SJCRH30 (cell line): ENCODE measurements at places on chromosomes 16 and 17. TPM values are rescaled to one million over a fixed set of nuclear protein-coding genes. Genes with fewer than 3 reads are reported as not detected.

The QPRT gene
- 51.0 and 51.9 TPM in 2 replicates for total RNA-seq

GRCh38 chr16:83994703-83995102 is 26.7 kb downstream of the NECAB2 start:
- H3K27me3 ChIP-seq = no peaks in the 10 kb centered on the region
- no peak for DNase-seq
- no peaks in the 10 kb centered on the region for H3K36me3 ChIP-seq
- H3K4me1 ChIP-seq = no peaks in the 10 kb centered on the region

The SP6 gene
- total RNA-seq = not detected in 2 replicates

DNA sequence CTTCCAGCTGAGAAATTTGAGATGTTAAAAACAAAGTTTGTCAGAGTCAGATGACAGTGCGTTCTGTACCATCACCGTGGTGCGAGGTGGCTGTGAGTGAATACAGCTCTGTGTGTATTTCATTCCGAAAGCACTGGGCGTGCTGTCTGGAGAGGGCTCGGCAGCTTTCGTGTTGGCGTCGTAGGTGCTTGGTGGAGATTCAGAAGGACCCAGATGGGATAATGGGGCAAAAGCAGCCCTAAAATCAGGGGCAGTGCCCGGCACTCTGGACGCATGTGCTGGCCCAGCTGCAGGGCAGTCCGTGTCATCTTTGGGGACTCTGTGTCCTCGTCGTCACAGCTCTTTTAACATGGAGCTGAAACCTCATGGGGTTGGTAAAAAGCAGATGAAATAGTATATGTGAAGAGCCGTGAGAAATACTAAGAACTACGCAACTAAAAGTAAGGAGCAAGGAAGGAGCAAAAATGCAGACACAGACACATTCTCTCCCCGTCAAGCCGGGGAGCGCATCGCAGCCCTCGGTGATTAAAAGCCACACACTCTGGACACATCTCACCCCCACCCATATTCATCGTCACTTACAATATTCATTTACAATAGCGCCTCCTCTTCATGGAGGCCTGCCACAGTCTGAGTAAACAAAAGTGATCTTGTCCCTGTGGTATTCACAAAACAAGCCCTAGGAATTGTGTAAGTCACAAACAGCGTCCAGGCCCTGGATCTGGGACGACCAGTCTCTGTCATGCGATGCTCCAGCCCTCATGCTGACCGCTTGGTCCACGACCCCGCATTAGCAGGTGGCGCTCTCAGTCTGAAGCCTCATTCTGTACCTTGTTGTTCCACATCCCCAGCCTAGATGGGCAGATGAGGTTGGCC is 206.7 kb downstream of the RPTOR start:
- peaks cover 24% of the 10 kb centered on the region for H3K4me1 ChIP-seq
- DNase-seq = no peak
- H3K27ac ChIP-seq = peak overlapping the region; percentile 21; the same call in 1 of the 2 replicates
- peaks cover 19% of the 10 kb centered on the region for H3K36me3 ChIP-seq
- H3K27me3 ChIP-seq = no peaks in the 10 kb centered on the region
- peak overlapping the region; percentile 1; the same call in 1 of the 2 replicates for H3K4me3 ChIP-seq

The BEAN1 gene
- 0.84 and 0.87 TPM in 2 replicates for total RNA-seq

DNA sequence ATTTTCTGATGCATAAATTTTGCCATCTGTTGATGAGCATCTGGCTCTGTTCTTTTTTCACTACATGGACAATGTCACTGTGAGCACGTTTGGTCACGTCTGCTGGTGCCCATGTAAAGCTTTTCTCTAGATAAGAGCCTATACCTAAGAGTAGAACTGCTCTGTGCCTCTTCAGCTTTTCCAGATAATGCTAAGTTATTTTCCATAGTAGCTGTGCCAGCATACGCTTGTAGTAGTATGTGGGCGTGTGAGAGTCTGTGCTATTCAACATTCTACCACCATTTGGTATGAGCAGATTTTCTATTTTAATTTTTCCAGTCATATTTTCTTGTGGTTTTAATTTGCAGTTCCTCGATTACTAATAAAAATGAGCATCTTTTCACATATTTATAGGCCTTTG is 33.2 kb downstream of the VPS35L start:
- no peaks in the 10 kb centered on the region for H3K27me3 ChIP-seq
- DNase-seq = no peak
- no peaks in the 10 kb centered on the region for H3K4me1 ChIP-seq
- H3K36me3 ChIP-seq = peaks cover 2% of the 10 kb centered on the region; the same call in 1 of the 2 replicates
- H3K4me3 ChIP-seq = no peak overlapping the region
- H3K27ac ChIP-seq = no peak overlapping the region

The PCGF2 gene
- total RNA-seq = 10.7 and 13.8 TPM in 2 replicates

DNA sequence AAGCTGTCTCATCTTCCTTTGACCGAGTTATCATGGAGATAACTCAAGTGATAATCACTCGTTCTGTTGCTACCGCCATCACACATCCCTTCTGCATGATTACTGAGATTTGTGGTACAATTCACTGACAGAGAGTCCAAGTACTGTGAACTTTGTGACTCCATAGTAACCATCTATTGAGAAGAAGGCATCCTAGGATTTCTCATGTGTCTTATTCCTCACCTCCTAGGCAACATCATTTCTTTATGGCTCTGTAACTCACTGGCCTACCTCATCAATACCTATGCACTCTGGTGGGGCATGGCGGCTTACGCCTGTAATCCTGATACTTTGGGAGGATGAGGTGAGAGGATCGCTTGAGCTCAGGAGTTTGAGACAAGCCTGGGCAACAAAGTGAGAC is 19.4 kb downstream of the DRC7 start:
- DNase-seq = no peak
- H3K27me3 ChIP-seq = peaks cover 60% of the 10 kb centered on the region
- H3K36me3 ChIP-seq = no peaks in the 10 kb centered on the region
- no peak overlapping the region for H3K4me3 ChIP-seq

The SLC13A2 gene
- total RNA-seq = not detected in 2 replicates

GRCh38 chr17:31715446-31715845 is 143.6 kb downstream of the COPRS start:
- no peak for DNase-seq
- no peaks in the 10 kb centered on the region for H3K4me1 ChIP-seq
- no peaks in the 10 kb centered on the region for H3K36me3 ChIP-seq
- H3K27me3 ChIP-seq = no peaks in the 10 kb centered on the region
- no peak overlapping the region for H3K4me3 ChIP-seq
- no peak overlapping the region for H3K27ac ChIP-seq

DNA sequence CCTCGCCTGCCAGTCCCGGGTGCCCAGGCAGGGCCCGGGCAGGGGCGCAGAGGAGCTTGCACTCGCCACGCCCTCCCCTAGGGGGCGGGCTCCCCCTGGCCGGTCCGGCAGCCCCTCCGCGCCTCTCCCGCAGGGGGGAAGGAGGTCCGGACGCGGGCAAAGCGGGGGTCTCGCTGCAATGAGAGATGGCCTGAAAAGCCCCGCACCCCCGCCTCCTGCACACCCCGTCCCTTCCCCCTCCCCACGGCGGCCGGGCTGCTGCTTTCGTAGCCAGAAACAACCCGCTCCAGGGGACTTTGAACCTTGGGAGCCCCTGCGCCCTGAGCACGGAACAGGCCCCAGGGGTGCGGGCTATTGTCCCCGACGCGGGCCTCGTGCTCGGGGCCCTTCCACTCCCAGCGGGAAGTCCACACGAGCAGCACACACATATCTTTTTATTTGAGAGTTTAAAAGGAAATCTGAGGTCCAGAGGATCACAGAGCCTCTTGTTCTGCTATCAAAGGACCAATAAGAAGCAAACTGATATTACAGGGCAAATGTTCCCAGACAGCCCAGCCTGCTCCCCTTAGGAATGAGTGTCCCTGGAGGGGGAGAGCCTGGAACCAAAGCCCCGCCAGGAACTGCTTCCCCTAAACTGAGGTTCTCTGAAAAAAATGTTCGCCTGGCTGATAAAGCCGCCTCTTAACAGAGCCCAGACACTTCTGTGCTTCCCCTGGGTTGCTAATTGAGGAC is 5.8 kb upstream of the CBX4 start:
- H3K27ac ChIP-seq = no peak overlapping the region
- H3K4me3 ChIP-seq = peak overlapping the region; percentile 44
- H3K4me1 ChIP-seq = peaks cover 10% of the 10 kb centered on the region; the same call in 1 of the 2 replicates
- peak; percentile 65 for DNase-seq
- no peaks in the 10 kb centered on the region for H3K36me3 ChIP-seq
- H3K27me3 ChIP-seq = peaks cover 38% of the 10 kb centered on the region

- H3K27ac ChIP-seq = no peak overlapping the region
- H3K27me3 ChIP-seq = no peaks in the 10 kb centered on the region
- no peak for DNase-seq
These were observed 148.5 kb upstream of the GSE1 start for GRCh38 chr16:85464383-85465305.

The KRT40 gene
- total RNA-seq = not detected in 2 replicates

The UNC13D gene
- 1.4 and 3.2 TPM in 2 replicates for total RNA-seq

- H3K27ac ChIP-seq = peak overlapping the region; percentile 39
- H3K4me3 ChIP-seq = no peak overlapping the region
- DNase-seq = peak; percentile 30
- peaks cover 6% of the 10 kb centered on the region for H3K4me1 ChIP-seq
- H3K36me3 ChIP-seq = no peaks in the 10 kb centered on the region
- no peaks in the 10 kb centered on the region for H3K27me3 ChIP-seq
These were observed 49.7 kb upstream of the WSCD1 start for GRCh38 chr17:6020376-6021010.

The ACSM2B gene
- not detected in 2 replicates for total RNA-seq

The SLC5A11 gene
- total RNA-seq = 0.06 and 0.25 TPM in 2 replicates
